ENCODE measurements at places on chromosomes 3 and 15. TPM values are rescaled to one million over a fixed set of nuclear protein-coding genes. Genes with fewer than 3 reads are reported as not detected.

Gene DGKG
- 0.88 TPM for polyA plus RNA-seq

Gene NTRK3
- 0.77 TPM for polyA plus RNA-seq

Gene GOLGA6L4
- polyA plus RNA-seq, result 5.6 TPM

Gene REC114
- polyA plus RNA-seq, result not detected

Gene GOLGA8N
- polyA plus RNA-seq, result 5.9 TPM

Data from esophagus (tissue), 2 donors.